ENCODE measurements at places on chromosomes 4 and X. TPM values are rescaled to one million over a fixed set of nuclear protein-coding genes. Genes with fewer than 3 reads are reported as not detected.
A peak's percentile ranks its signal among the peaks of the same experiment; 100 is the strongest.

The NAP1L3 gene
- 25.4 TPM for total RNA-seq

The ABRAXAS1 gene
- total RNA-seq: 23.2 TPM

The TMPRSS11D gene
- not detected for total RNA-seq

The NAA11 gene
- not detected for total RNA-seq

- peaks cover 4% of the 10 kb centered on the region for H3K27me3 ChIP-seq
- no peaks in the 10 kb centered on the region for H3K36me3 ChIP-seq
- no peak for DNase-seq
- H3K4me3 ChIP-seq: no peak overlapping the region
- H3K4me1 ChIP-seq: no peaks in the 10 kb centered on the region
These were observed 37.6 kb downstream of the MAGED4B start for GRCh38 chrX:52031371-52031770.

DNA sequence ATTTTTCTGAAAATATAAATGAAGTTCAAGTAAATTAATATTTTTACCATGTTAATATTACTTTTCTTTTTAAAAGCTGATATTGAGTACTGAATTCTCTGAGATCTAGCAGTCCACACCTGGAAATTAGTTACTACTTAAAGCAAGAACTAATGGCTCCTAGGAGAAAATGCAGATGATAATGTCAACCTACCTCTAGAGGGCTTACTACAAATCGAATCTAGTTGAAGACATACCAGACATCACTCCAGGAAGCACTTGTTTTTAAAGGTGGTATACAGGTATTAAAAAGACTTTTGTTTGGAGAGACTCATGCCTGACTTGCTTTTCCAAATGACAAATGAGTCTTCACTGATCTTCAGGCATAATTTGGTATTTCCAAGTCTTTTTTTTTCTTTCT is 516.4 kb upstream of the BOD1L1 start:
- no peaks in the 10 kb centered on the region for H3K4me1 ChIP-seq
- DNase-seq: no peak
- H3K4me3 ChIP-seq: no peak overlapping the region
- peaks cover under 1% of the 10 kb centered on the region for H3K27me3 ChIP-seq
- H3K36me3 ChIP-seq: no peaks in the 10 kb centered on the region

GRCh38 chr4:52611030-52611555 is 48.0 kb downstream of the USP46 start:
- peaks cover 70% of the 10 kb centered on the region for H3K36me3 ChIP-seq
- peaks cover 21% of the 10 kb centered on the region for H3K4me1 ChIP-seq
- H3K27ac ChIP-seq: no peak overlapping the region
- H3K27me3 ChIP-seq: no peaks in the 10 kb centered on the region

DNA sequence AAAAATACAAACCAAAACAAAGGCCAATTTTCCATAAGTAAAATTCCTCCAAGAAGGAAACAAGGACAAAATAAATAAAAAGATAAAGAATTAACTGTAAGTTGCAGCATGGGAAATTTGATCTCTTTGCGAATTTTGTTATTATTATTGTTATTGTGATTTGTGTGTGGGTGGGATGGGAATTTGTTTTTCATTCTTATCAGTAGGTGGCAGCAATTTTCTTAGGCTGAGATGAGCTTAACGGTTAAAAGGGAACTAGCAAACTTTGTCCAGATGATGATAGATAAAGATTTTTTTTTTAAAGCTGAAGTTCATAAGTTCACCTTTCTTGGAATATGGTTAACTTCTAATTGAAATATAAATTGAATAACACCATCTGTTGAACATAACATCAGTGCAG is 83.2 kb upstream of the IL1RAPL2 start:
- peaks cover 4% of the 10 kb centered on the region for H3K27me3 ChIP-seq
- no peaks in the 10 kb centered on the region for H3K36me3 ChIP-seq
- H3K4me1 ChIP-seq: no peaks in the 10 kb centered on the region
- H3K27ac ChIP-seq: no peak overlapping the region
- H3K4me3 ChIP-seq: no peak overlapping the region

DNA sequence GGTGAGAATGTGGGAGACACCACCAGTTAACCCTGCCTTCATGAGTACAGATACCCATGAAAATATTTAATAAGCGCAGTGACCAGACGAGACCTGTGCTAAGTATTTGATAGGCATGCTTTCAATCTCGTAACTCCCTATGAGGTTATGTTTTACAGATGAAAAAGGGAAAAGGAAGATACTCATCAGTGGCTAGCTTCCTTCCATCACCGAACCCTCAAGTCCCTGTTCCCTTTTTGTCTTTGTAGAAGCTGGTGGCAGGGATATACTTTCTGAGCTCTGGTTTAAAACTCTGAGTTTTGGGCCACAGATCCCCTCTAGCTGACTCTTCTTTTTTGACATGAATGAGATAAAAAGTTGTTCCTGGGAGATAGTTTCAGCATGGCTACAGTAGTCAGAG is 26.3 kb downstream of the AFF1 start:
- peaks cover 30% of the 10 kb centered on the region for H3K4me1 ChIP-seq
- H3K36me3 ChIP-seq: peaks cover 2% of the 10 kb centered on the region
- no peak overlapping the region for H3K27ac ChIP-seq
- H3K27me3 ChIP-seq: no peaks in the 10 kb centered on the region

- no peaks in the 10 kb centered on the region for H3K36me3 ChIP-seq
- no peak for DNase-seq
- no peak overlapping the region for H3K4me3 ChIP-seq
- H3K4me1 ChIP-seq: no peaks in the 10 kb centered on the region
- H3K27ac ChIP-seq: no peak overlapping the region
- H3K27me3 ChIP-seq: no peaks in the 10 kb centered on the region
These were observed 215.5 kb downstream of the GPAT3 start for GRCh38 chr4:83751336-83751949.

DNA sequence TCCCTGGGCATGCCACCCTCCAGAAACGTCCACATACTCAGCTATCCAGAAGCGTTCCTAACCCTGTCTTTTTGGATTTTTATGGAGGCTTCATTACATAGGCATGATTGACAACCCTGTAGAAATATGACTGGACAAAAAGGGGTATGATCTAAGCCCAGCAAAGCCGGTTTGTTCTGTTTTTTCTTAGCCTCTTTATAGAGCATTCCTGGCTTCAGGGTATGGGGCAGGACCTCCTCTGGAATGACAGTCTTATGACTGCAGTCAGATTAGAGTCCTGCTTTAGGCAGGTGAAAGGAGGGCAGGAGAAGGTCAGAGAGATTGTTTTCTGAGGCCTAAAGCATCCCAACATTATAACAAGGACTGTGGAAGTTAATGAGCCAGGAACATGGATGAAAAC is 137.4 kb downstream of the DCLK2 start:
- peak overlapping the region; percentile 90 for H3K27ac ChIP-seq
- H3K4me1 ChIP-seq: peaks cover 58% of the 10 kb centered on the region
- no peak overlapping the region for H3K4me3 ChIP-seq
- H3K36me3 ChIP-seq: peaks cover 14% of the 10 kb centered on the region
- DNase-seq: no peak

DNA sequence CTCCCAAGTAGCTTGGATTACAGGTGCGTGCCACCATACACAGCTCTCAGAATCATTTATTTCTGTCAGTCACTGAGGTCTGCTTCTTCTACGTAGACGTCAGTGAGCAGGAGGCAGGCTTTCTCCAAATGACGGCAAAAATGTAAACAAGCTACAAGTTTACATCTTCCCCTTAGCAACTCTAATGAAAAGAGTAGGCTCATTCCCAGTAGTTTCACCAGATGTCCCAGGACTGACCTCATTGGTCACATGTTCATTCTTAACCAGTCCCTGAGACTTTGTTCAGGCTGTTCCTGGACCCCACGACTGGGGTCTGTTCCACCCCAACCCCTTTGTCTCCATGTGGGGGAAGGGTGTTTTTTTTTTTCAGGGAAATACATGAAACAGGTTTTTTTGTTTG is 67.1 kb downstream of the TENM3 start:
- H3K4me1 ChIP-seq: no peaks in the 10 kb centered on the region
- H3K27ac ChIP-seq: no peak overlapping the region
- H3K4me3 ChIP-seq: no peak overlapping the region
- DNase-seq: no peak
- H3K36me3 ChIP-seq: peaks cover 12% of the 10 kb centered on the region
- no peaks in the 10 kb centered on the region for H3K27me3 ChIP-seq

DNA sequence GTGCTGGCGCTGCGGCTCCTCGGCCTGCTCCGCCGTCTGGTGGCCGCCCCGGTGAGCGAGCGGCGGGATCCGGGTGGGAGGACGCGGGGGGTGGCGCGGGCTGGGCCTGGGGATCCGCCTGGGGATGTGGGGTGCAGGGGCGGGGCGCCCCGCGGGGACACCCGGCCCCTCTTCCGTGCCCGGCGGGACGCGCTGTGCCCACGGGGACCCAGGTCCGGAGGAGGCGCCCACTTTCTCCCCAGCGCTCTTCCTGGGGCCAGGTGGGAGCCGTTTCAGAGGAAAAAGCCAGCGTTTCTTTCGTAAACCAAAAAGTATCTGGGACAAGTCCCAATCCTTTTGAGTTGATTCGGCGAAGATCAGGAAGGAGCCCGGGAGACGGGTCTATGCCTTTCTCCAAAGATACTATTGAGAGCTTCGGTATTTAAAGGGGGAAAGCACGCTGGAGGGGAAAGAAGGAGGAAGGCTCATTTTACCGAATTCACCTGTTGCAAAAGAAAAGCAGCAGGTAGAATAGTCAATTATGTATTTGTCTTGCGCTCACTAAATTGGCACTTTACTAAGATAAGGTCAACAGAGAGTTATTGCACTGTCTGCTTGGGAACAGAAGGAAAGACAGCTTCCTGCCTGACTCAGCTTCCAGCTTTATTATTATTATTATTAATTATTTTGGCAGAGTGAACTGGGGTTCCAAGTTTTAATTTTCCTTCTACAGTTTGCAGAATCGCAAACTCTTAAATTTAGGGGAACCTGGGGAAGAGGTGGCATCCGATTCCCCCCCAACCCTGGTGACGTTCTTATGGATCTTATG is 81.5 kb upstream of the CD99 start:
- H3K27ac ChIP-seq: peak overlapping the region; percentile 80
- peaks cover 19% of the 10 kb centered on the region for H3K36me3 ChIP-seq
- no peaks in the 10 kb centered on the region for H3K27me3 ChIP-seq

DNA sequence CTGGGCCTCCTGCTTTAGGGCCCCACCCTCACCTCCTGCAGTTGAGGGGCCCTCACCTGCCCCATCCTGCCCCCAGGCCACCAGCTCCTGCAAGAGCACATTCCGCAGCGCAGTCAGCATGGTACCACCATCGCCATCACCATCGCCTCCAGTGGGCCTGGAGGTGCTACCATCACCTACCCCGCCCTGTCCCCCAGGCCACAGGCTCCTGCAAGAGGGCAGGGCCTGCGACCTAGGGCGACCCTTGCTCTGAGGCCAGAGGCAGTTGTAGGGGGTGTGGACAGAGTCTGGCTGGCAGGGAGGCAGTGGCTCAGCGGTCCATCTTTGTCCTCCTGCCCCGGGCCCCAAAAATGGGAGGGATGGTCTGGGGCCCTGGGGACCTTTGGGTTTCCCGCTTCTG is 3.9 kb upstream of the HAUS7 start:
- no peak overlapping the region for H3K4me3 ChIP-seq
- H3K36me3 ChIP-seq: no peaks in the 10 kb centered on the region
- no peak for DNase-seq
- H3K27ac ChIP-seq: no peak overlapping the region

DNA sequence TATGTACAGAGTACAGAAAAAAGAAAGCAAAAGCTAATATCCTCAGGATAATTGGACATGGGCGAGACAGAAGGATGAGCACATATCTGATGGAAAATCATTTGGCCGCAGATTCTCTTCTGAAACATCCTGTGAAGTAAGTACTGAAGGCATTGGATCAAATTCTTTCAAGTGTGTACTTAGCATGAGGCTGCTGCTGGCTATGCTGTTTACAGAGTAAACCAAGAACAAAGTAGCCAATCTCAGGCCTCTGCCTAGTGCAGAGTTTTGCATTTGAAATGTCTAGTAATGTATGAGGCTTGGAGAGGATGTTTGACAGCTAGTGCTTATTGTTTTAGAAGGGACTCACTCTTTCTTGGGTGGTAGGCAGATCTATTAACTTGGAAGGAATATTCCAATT is 128.5 kb downstream of the MAGEC2 start:
- no peaks in the 10 kb centered on the region for H3K4me1 ChIP-seq
- no peaks in the 10 kb centered on the region for H3K27me3 ChIP-seq
- H3K4me3 ChIP-seq: no peak overlapping the region

DNA sequence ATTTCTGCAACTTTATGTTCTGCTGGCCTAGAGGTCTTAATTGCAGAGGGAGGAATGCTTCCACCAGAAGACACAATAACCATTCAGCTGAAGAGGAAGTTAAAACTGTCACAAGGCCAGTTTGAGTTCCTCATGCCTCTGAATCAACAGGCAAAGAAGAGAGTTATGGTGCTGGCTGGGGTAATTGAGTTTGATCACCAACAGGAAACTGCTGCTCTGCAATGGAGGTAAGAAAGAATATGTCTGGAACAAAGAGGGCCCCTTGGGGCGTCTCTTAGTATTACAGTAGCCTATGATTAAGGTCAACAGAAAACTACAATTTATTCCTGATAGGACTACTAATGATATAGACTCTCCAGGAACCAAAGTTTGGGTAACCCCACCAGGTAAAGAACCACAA is 744.0 kb downstream of the FSTL5 start:
- no peaks in the 10 kb centered on the region for H3K36me3 ChIP-seq
- no peak overlapping the region for H3K4me3 ChIP-seq
- no peak overlapping the region for H3K27ac ChIP-seq
- no peaks in the 10 kb centered on the region for H3K4me1 ChIP-seq

- H3K27ac ChIP-seq: peak overlapping the region; percentile 52
- H3K4me1 ChIP-seq: peaks cover 36% of the 10 kb centered on the region
- H3K36me3 ChIP-seq: no peaks in the 10 kb centered on the region
These were observed 152.0 kb upstream of the SLC4A4 start for GRCh38 chr4:71186566-71187403.

GRCh38 chr4:114041117-114041475 is 61.6 kb upstream of the ARSJ start:
- H3K4me3 ChIP-seq: no peak overlapping the region
- peaks cover 5% of the 10 kb centered on the region for H3K4me1 ChIP-seq
- no peak overlapping the region for H3K27ac ChIP-seq
- no peaks in the 10 kb centered on the region for H3K27me3 ChIP-seq

- H3K27me3 ChIP-seq: no peaks in the 10 kb centered on the region
- H3K36me3 ChIP-seq: no peaks in the 10 kb centered on the region
- H3K27ac ChIP-seq: no peak overlapping the region
- no peak for DNase-seq
- H3K4me1 ChIP-seq: peaks cover 10% of the 10 kb centered on the region
These were observed 99.9 kb upstream of the KLHL13 start for GRCh38 chrX:118216509-118216908.

DNA sequence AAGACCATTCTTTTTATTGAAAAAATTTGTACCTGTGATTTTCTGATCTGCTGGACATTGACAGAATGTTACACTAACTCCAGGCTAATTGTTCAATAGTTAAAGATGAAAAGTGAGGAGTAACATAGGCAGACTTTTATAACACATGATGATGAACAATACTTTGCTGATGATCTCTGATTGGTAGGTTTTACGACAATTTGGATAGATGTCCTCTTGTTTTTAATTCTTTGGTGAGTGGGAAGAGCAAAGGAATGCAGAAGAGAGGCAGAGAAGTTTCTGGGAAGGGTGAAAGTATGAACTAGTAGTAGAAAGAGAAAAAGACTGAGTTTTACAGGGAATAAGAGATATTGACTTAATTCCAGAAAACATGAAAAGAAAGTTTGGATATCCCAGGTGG is 267.3 kb upstream of the HAND2 start:
- H3K4me1 ChIP-seq: peaks cover 8% of the 10 kb centered on the region
- DNase-seq: no peak
- no peak overlapping the region for H3K27ac ChIP-seq
- H3K27me3 ChIP-seq: no peaks in the 10 kb centered on the region
